ENCODE measurements at places on chromosomes 2 and 18.

- no peak for DNase-seq
These were observed 376.7 kb downstream of the TDRD15 start for GRCh38 chr2:21500401-21500945.

GRCh38 chr2:68172990-68173700 is 15.5 kb downstream of the PNO1 start:
- DNase-seq: no peak

- DNase-seq: no peak
These were observed 287.3 kb upstream of the NCKAP5 start for GRCh38 chr2:133855526-133855925.

GRCh38 chr2:42905341-42906110 is 113.1 kb upstream of the HAAO start:
- no peak for DNase-seq

GRCh38 chr2:177692783-177693269 is 300.3 kb downstream of the AGPS start:
- DNase-seq: no peak

- no peak for DNase-seq
These were observed 47.8 kb upstream of the TEX51 start for GRCh38 chr2:126850940-126851339.

GRCh38 chr2:32291746-32292145 is 14.0 kb downstream of the YIPF4 start:
- DNase-seq: no peak

GRCh38 chr2:25274868-25275574 is 66.7 kb downstream of the DNMT3A start:
- DNase-seq: no peak

- DNase-seq: no peak
These were observed 119.7 kb downstream of the ACOXL start for GRCh38 chr2:110852051-110852450.

DNA sequence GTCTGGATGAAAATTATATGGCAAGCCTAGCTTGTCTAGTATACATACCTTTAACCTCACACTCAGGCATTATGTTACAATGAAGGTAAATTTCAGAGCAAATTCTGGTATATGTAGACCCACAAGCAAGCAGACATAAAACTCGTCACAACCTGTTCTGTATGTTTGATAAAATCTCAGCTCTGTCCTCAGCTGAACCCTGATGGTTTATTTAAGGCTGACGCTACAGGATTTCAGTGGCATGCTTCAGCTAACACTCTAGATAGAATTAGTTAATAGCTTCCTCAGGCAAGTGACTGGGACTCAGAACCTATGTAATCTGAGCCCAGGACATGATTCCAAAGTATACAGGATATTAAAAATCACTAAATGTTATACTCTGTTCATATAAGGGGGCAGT is 68.2 kb upstream of the MC2R start:
- no peak for DNase-seq

- no peak for DNase-seq
These were observed 192.4 kb downstream of the L3MBTL4 start for GRCh38 chr18:6222271-6222670.

- DNase-seq: no peak
These were observed 1.9 kb downstream of the PER2 start for GRCh38 chr2:238286551-238286950.

DNA sequence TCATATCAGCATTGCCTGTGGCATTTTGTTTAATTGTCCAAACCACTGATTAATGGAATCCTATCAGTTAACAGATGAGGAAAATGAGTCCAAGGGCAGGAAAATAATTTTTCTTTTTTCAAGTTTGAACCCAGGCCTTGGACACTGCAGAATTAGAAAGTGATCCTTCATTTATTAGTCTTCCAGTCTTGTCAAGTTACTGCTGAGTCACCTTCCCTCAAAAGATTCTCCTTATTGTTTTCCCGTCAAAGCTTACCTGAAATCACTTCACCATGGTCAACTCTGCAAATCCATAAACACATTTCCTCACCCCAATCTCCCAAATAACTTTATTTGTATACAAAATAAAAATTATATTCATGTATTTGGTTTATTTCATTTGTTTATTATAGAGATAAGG is 57.9 kb downstream of the WDR75 start:
- DNase-seq: no peak

DNA sequence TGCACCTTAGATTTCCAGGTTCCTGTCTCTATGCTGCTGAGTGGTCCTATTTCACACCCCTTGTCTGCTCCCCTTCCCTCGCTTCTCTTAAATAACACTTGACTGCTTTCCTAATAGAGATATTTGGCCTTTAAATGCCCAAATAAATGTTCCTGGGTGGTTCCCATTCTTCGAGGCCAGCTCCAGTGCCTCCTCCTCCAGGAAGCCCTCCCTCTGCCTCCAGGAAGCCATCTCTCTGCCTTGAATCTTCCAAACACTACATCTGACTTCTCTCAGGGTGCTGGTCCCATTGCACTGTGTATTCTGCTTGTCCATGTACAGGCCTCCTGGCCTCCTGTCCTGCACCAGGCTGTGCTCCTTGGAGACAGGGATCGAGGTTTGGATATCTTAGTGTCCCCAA is 14.2 kb downstream of the EHD3 start:
- no peak for DNase-seq

GRCh38 chr2:95240091-95240490 is 32.8 kb downstream of the ZNF892 start:
- DNase-seq: no peak

DNA sequence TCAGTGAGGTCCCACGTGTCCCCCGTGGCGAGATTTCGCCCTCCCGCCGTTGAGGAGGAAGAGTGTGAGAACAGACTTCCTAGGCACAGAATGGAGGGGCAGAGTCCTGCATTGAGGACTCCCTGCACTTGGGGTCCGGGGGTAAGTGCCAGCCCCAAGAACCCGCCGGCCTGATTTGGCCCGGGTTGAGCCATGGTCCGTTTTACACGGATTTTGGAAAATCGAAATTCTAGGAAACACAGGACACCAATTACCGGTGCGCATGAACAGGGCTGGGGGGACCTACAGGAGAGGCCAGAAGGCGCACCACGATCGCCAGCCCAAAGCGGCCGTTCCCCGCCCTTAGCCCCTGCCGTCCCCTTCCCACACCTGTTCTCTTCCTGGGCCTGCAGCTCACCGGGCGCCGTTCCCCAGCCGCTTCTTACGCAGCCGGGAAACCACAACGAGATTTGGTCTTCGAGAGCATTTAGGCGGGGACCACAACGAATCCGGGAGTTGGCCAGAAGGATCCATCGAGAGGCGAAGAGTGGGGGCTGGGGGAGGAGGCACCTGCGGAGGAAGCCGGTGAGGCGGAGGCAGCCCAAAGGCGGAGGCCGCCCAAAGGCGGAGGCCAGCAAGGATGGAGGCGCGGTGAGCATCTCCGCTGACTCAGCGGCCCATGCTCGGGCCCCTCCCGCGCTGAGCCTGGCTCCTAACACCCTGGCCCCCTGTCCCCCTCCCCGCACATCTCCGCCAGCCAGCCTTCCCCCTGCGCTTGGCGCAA is 464 bp upstream of the TLX2 start:
- no peak for DNase-seq

DNA sequence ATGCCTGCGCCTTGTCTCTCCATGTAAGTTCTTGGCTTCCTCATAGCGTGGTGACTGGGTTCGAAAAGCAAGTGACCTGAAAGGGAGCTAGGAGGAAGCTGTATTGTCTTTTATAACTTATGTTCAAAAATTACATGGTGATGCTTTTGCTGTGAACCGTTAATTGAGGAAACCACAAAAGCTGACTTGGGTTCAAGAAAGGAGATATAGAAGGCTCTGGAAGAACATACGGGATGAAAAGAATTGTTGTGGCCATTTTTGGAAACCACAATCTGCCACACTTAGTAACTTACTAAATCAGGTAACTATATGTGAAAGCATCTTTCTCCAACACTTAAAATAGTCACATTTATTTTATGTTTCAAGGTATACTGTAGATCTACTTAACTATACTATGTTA is 177.0 kb upstream of the RBMS1 start:
- DNase-seq: no peak

DNA sequence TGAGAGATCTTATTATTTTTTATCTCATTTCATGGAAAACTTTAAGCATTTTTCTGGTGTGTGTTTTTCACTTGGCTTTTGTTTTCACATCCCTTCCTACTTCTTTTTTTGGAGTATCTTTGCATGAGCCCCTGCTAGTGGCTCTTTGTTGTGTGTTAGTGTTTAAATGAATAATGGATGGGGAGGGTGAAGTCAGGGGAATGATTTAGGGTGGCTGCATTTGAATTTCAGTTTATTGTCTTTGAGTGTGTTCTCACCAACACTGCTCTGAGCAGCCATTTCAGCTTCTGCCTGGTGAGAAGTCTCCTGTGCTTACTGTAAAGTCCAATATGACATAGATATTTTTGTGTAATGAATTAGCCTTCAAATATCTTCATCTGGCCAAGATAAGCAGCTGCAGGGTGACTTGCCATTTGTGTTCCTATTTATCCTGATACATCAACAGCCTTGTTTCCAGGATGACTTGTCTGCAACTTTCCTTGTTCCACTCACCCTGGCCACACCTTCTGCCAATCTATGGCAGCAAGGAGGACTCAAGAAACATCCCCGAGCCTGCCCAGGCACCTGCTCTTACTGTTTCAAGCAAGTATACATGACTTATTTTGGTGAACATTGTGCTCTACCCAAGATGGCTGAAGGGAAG is 182.6 kb downstream of the PDE11A start:
- no peak for DNase-seq

DNA sequence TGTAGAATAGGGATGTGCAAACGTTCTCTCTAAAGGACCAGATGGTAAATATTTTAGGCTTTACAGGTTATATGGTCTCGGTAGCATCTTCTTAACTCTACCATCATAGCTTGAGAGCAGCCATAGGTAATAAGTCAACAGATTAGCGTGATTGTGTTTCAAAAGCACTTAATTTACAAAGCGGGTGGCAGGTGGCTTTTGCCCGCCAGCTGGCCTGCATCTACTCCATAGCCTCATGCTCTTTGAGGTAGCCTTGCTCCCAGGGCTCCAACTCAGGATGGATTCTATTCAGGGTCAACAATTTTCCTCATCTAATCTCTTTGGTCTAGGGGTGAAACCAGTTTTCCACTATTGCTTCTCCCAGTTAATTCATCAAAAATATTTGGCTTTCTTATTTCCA is 5.0 kb upstream of the ATP9B start:
- no peak for DNase-seq

- no peak for DNase-seq
These were observed 33.7 kb downstream of the EIF4E2 start for GRCh38 chr2:232584238-232584637.

- DNase-seq: peak; percentile 46
These were observed 1.7 kb downstream of the RTN4 start for GRCh38 chr2:55048508-55049042.

GRCh38 chr2:55152475-55153412 is 79.3 kb downstream of the CLHC1 start:
- no peak for DNase-seq

DNA sequence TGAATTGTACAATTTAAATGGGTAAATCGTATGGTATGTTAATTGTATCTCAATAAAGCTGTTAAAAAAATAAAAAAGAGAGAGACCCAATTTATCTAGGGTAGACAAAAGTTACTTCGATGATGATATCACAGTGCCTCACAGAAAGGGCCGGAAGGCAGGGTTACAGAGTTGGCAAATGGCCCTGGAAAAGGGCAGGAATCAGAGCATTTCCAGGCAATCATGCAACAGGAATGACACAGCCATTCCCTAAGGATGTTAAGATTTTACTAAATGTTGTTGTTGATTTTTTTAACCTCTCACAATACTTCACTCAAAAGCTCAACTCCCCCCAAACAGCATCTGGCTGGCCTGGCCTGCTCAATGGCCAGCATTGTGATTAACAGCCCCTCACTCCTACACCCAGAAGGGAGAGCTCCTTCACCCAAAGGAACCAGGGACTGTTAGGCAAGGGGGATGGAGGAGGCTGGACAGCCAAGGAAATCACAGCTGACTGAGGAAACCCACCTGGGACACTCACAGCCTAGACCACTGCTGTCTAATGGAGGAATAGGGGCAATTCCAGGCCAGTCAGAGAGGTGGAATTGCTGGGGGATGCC is 7.7 kb upstream of the SP100 start:
- no peak for DNase-seq
